ENCODE measurements at places on chromosomes 3 and 15.

DNA sequence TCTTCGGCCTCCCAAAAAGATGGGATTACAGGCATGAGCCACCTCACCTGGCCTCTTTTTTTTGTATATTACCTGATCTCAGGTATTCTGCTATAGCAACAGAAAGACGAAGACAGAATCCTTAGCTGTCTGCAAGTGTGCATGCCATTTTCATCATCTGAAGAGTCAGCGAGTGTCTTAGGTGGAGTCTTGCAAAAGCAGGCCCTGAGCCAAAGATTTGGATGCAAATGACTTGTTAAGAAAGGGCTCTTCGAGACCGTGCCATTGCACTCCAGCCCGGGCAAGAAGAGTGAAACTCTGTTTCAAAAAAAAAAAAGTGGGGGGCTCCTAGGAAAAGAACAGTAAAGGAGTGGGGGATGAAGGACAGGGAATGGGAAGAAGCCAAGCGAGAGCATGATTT, 10.2 kb upstream of the TRIM69 start:
- DNase-seq, result no peak

DNA sequence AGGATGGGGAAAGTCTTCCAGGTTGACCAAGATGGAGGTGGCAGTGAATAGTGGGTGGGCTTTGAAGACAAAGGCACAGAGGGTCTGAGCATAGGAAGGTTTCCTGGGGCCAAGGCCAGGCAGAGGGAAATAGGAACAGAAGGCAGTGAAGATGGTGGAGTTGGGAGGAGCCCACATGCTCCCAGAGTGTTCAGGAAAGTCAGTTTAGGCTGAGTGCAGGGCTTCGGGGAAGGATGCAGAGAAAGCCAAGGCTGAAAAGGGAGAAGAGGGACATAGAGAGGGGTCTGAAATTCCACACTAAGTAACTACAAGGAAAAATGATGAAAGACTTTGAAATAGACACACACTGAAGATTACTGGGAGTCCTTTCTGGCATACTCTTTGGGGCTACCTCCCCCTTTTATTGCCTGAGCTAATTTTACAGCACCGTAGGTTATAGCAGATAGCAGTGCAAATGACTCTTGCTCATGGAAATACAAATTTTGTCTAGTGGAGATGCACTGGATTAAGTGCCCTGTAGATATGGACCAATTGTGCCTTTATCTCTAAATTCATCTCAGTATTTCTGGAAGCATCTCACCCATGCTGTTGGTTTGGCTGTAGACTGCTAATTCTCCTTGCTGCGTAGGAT, 3.8 kb downstream of the CX3CR1 start:
- DNase-seq, result no peak

DNA sequence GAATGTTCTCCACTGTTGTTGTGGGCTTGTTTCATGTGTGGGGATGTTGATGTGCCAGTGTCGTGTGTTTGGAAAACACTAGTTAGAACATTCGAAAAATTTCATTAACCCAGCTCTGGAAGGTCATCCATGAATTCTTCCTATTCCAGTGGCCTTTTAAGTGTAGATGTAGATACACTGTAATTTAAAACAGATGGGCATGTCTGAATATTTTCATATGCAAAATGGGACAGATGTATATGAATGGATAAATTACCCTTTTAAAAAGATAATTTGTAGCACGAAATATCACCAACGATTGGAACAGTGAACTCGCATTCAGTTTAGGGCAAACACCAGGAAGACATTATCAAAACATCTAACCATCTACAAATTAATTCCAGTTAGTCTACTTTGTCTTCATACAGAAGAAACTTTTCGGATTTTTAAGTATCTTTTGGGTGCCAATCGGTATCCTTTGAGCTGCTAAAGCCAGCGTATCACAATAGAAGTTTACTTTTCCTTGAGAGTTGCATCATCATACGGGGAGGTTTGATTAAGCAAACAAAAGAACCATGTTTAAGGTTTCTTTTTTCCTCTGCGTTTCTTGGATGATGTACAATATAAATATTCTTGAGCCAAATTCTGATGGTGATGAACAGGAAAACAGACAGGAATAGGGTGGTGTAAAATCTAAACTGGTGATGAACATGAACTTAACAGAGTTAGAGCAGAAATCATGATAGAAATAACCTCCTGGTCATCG, 528.1 kb downstream of the FOXP1 start:
- DNase-seq, result no peak

- no peak for DNase-seq
These were observed 706.1 kb upstream of the GOLIM4 start for GRCh38 chr3:168801794-168802193.

GRCh38 chr15:62653122-62653521, 389.4 kb upstream of the TPM1 start:
- no peak for DNase-seq

DNA sequence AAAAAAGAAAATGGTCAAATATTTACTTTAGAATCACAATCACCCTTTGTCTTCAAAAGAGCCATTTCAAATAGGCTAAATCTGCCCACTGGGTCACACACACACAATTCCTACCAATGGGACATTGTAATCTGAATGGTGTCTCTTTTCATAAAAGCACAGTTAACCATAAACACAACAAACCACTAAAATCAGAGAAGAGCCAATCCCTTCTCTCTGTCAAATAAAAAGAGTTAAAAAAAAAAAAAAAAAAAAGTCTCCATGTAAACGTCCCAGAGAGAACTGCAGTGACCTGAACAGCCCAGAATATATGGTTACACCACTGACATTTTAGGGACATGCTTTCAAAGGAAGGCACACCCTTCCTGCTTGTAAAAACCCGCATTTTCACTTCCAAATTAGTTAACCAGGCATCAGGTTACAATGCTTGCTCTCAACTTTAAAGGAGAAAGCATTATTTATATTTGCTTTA, 63.7 kb downstream of the PRICKLE2 start:
- no peak for DNase-seq

DNA sequence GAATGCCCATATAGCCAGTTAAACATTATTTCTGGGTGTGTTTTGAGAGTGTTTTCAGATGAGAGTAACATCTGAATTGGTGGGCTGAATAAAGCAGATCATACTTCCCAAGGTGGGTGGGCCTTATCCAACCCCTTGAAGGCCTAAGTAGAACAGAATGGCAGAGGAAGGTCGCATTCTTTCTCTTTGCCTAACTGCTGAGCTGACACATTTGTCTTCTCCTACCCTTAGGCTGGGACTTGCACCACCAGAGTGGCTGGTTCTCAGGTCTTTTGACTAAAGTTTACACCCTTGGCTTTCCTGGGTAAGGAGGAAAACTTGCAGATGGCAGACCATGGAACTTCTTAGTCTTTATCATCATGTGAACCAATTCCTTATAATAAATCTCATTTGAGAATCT, 85.8 kb upstream of the TNFAIP8L3 start:
- DNase-seq, result no peak

- no peak for DNase-seq
These were observed 574 bp downstream of the SLC38A3 start for GRCh38 chr3:50205413-50206276.

GRCh38 chr3:171453180-171453886, 6.9 kb downstream of the TNIK start:
- DNase-seq, result no peak

DNA sequence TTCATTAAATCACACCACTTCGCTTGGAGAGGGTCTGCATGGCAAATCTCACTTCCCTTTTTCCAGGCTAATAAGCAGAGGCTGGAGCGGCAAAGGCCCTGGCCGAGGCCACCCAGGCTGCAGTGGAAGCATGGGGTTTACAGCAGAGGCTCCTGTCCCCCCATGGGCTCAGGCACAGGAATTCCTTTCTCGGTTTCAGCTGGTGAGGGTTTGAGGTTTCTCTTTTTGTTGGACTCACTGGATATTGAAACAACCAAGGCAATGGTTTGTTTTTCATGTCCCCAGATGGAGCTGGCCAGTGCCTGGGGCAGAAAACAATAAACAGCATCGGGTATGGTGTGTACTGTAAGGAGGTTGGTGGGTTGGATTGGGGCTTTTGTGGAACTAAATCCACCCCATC, 175.6 kb upstream of the RASGRP1 start:
- DNase-seq, result no peak

DNA sequence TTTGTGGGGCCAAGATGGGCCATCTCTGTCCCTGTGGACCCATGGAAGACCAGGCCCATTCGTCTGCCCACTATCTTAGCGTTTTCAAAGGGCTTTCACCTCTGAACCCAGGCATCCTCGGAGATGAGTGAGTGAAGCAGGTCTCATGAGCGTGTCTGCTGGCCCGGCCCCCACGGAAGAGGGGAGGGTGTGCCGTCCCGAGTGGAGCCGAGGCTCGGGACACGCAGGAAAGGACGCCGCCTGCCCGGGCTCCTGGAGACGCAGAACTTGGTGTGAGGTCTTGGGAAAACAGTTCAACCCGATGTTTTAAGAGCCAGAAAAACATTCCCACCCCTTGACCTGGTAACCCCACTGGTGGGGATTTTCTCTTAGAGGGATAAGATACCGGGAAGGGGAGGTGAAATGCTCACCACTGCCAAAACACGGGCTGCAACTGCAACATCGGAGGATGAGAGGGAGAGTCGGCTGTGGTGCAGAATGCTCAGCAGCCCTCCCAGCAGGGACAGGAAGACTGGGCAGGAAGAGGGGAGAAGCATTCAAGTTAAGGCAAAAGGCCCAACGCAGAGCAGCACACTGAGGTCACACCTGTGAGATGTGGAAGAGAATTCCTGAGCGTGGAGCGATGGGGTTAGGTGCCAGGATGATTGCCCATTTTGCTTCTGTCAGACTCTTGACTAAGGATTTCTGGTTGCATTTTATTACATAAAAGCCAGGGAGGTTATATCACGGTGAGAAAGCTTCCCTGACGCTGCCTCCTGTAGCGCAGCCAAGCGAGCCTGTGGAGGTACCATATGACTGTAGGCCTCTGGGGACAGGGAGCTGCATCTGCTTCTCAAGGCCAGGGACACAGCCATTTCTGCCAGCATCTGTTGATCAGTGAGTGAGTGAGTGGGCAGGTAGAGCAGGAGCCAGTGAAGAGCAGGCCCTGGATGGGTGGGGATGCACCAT, 14.1 kb upstream of the STAB1 start:
- DNase-seq, result no peak

- no peak for DNase-seq
These were observed 56.3 kb downstream of the ABI3BP start for GRCh38 chr3:100936931-100937330.

- DNase-seq, result no peak
These were observed 139.3 kb downstream of the FOXP1 start for GRCh38 chr3:71444028-71444860.

- DNase-seq, result no peak
These were observed 55.6 kb downstream of the RASA2 start for GRCh38 chr3:141542202-141542969.

GRCh38 chr3:177295116-177295515, 97.8 kb upstream of the TBL1XR1 start:
- no peak for DNase-seq

DNA sequence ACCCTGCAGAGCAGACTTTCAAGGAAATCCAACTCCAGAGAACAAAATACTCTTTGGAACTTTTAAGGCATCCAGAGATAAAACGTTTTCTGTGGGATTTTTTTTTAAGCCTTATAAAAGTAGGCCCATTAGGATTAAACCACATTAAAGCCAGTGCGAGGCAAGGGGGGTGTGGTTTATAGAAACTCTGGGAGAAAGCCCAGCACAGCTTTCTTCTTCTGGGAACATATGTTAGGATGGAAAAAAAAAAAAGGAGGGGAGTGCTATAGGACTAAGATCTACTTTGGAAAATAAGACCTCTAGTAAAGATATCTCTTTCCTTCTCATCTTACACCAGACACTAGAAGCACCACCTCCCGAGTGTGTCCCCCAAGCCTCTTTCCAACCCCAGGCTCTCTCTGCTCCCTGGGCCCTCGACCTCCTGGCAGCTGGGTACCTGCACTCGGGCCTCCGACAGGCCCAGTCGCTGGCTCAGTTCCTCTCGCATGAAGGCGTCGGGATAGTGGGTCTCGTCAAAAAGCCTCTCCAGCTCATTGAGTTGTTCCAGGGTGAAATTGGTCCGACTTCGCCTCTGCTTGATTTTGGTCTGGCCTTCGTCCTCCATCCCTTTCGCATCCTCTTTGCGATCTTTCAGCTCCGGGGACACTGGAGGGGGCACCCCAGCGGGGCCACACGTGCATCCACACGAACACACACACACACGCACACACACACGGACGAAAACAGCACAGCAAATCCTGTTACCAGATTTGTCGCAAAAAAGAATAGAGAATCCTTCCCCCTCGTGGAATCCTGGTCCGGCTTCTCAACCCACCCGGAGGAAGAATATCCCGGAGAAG, 3.8 kb downstream of the SHOX2 start:
- DNase-seq, result no peak

Measured in stimulated activated CD4-positive, alpha-beta T cell treated with anti-CD3 and anti-CD28 coated beads, TNF-alpha, amount 100 ng/mL, for 4 hours (primary cell).